Hematopoietic multipotent progenitor cell treated with erythropoietin and hydrocortisone succinate and interleukin-3 and kit ligand, for 17 days (in vitro differentiated cells): ENCODE measurements at places on chromosomes 12 and 14.

- DNase-seq: no peak
Measured at GRCh38 chr14:90721619-90722305, 94.5 kb downstream of the TTC7B start.

GRCh38 chr14:44756554-44756953, 205.2 kb downstream of the KLHL28 start:
- DNase-seq: no peak

DNA sequence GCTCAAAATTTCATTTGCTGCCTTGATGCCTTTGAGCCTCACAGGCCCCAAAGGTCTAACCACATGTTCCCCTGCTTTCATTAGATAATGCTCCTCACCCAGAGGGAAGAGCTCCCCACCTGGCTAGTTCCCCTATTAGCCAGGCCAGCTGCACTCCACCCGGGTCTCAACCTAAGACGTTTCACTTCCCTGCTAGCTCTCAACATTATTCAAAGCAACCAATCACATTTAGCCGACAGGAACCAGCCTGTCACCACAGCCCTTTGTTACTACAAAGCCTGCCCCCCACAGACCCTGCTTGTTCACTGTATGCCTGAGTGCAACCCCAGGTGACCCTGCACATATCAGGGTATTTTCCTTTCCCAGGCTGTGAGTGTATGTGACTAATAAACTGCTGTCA, 78.6 kb downstream of the SLC15A5 start:
- DNase-seq: no peak

GRCh38 chr14:82126006-82126405, 592.4 kb upstream of the SEL1L start:
- no peak for DNase-seq

DNA sequence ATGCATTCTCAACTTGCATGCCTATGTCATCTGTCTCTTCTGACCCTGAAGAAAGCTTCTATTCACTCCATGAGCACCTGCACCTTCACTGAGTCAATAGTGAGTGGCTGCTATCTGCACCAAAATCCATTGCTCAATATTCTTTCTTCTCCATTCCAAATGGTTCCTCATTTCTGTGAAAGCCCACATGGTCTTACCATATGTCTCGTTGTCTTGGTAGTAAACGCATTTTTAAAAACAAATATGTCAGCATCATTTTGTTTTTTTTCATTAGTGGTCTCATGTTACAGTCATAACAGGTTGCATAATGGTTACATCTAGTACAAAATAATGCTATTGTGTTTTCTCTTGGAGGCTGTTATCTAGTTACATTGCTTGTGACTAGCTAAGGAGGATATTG, 106.9 kb upstream of the CPM start:
- no peak for DNase-seq

- no peak for DNase-seq
Measured at GRCh38 chr12:49987625-49988303, 15.0 kb downstream of the AQP6 start.

GRCh38 chr12:114479831-114480230, 73.9 kb upstream of the TBX5 start:
- no peak for DNase-seq

GRCh38 chr12:47152095-47152494, 72.3 kb upstream of the AMIGO2 start:
- no peak for DNase-seq

DNA sequence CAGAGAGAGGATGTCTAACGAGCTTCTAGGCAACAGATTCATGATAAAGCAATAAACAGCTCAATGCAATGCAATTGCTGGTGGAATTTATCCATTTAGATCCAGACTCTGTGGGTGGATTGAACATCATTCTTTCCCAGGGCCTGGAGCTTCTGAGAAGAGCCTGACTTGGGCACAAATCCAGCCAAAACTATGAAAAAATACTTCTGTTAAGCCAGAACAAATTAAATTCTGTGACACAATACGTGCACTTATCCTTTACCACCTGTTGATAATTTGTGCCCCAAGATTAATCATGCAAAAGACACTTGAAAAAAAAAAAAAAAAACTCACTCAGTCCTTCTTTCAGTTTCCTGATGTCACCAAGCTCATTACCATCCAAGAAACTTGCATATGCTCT, 446.0 kb upstream of the DCN start:
- DNase-seq: no peak

DNA sequence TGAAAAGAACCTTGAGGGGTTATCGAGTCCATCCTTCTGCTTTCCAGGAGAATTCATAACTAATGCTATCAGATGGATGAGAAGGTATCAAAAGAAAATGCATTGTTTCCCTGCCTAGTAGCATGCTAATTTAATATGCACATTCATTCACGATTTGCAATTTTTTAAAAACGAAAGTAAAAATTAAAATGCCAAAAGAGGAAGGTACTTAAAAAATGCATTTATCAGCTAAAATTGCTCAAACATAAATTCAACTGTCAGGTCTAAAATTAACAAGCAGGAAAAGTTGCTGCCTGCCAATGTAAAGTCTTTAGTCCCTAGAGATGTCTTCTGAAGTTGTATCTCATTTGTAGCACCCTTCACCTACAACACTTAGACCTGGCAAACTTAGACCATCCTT, 7.9 kb downstream of the ATF7 start:
- peak; percentile 10 for DNase-seq

GRCh38 chr12:114779186-114779585, 95.2 kb upstream of the TBX3 start:
- no peak for DNase-seq

DNA sequence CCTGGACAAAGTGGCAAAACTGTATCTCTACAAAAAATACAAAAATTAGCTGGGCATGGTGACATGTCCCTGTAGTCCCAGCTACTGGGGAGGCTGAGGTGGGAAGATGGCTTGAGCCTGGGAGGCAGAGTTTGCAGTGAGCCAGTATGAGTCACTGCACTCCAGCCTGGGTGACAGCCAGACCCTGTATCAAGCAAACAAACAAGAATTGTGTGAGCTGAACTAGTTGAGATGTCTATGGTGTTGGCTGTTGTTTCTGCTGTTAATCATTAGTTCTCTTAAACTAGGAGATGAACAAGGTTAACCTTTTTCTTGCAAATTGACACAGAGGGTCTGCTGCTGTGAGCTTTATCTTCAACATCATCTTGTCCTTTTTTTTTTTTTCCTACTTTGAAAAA, 23.6 kb downstream of the RASSF3 start:
- DNase-seq: no peak

DNA sequence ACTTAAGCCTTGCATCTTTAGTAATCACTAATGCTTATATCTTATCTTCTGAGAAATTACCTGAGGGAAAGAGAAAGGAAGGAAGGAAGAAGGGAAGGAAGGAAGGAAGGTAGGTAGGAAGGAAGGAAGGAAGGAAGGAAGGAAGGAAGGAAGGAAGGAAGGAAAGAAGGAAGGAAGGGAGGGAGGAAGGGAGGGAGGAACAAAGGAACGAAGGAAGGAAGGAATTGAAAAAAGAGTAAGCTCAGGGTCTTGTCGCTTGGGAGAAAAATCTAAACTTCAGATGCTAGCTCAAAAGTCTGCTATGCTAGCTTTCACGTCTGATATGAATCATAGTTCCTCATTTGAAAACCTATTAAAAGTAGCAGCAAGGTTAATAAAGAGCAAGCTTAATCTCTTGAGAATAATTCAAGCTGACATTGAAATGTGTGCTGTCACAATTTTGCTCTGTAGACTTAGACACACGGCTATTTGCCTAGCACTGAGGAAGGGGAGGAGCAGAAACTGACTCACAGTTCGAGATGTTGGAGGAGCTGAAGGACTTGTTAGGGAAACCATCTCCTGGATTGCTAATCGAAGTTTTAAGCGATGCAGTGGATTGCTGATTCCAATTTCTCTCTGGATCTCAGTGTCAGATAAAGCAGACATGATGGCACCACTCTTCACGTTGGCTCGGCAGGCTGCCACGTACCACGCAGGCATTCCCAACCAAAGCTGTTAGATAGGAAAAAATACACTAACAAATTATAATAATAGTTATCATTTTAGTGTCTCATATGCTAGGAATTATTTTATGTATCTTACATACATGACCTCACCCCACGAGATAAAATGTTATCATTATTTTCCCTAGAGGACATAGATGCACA, 216.7 kb downstream of the ACSS3 start:
- DNase-seq: no peak

- no peak for DNase-seq
Measured at GRCh38 chr14:20578784-20579502, 8.9 kb downstream of the RNASE11 start.

DNA sequence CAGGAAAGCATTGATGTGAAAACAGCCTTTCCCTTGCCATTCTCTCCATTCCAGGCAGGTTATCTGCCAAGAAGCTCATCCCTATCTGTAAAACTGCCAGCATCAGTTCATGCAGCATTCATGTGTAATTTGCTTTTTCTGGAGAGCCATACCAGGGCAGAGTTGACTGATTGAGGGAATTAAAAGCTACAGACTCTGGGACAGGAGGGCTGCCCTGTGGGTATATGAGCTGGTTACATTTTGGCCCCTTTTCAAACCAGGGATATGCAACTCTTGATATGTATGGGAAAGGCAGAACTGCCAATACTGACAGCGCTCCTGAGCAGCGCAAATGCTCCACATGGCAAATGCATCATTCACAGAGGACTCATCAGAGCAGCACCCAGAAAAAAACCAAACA, 53.7 kb downstream of the SYT1 start:
- DNase-seq: no peak

DNA sequence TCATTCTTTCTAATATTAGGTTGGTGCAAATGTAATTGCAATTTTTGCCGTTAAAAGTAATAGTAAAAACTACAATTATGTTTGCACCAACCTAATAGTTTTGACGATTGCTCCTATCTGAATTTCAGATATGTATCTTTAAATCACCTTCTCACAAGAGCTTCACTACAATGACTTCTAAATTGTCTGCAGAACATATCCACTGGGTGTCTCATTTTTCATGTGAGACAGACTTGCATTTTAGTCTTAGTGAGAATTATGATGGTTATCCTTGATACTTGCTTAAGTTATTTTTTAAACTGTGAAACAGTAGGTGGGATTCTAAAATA, 84.6 kb downstream of the ITPR2 start:
- no peak for DNase-seq

- no peak for DNase-seq
Measured at GRCh38 chr12:53643232-53643979, 17.2 kb upstream of the ATF7 start.

DNA sequence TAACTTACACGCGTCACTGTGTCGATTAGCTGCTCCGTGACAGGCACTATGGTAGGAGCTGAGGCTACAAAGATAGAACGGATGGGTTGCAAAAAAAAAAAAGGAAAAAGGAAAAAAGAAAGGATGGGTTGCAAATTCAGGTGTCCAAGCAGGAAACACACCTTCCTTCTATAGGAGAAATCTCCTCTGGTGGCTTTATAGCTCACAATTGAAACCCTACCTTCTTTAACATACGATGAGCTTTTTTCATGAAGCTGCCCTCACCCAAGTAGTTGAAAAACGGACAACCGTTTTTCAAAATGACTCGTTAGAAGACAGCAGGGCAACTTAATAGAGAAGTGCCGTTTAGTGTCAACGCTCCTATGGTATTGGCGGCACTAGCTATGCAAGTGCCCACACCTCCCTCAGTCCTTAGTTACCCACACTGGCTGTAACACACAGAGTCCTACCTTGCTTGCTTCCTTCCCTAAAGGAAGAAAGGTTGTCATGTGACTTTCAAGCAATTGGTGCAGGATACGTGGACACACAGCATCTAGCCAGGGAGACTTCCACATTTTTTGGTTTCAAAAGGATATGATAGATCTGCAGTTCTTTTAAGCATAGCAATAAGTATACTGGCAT, 682 bp upstream of the TRIP11 start:
- DNase-seq: peak; percentile 23

- no peak for DNase-seq
Measured at GRCh38 chr12:124543052-124543589, 24.3 kb downstream of the NCOR2 start.

DNA sequence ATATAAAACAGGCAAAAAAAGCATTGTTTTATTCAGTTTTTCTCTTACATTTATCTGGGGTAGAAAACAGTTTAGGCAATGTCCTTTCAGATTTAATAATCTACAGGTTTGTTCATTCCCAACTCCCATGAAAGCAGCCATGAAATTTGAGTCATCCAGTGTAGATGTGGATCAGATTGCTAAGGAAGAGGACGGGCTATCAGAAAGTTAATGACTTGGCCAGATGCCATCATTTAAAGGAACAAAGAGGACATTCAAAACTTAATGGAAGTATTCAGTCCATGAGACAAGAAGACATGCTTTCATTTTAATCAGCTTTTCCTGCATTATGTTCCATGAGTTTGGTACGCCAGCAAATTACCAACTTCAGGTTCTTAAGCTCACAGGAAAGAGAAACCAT, 31.1 kb upstream of the POC1B start:
- no peak for DNase-seq

DNA sequence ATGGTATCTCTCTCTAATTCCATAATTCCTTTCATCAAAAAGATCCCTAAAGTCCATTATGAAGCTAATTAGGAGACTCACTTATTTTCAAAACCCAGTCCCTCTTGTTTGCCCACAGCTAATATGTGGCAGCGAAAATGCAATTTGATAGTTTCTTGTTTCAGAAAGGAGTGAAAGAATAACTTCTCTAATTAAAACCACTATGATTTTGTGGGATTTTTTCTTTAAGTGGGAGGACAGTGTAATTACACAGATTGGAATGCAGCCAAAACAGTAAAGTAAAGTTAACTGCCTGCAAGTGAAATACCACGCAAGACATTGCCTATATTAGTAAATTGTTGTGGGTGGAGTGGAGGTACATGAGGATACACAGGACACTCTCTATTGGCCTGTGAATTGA, 50.0 kb downstream of the PTPRO start:
- no peak for DNase-seq

DNA sequence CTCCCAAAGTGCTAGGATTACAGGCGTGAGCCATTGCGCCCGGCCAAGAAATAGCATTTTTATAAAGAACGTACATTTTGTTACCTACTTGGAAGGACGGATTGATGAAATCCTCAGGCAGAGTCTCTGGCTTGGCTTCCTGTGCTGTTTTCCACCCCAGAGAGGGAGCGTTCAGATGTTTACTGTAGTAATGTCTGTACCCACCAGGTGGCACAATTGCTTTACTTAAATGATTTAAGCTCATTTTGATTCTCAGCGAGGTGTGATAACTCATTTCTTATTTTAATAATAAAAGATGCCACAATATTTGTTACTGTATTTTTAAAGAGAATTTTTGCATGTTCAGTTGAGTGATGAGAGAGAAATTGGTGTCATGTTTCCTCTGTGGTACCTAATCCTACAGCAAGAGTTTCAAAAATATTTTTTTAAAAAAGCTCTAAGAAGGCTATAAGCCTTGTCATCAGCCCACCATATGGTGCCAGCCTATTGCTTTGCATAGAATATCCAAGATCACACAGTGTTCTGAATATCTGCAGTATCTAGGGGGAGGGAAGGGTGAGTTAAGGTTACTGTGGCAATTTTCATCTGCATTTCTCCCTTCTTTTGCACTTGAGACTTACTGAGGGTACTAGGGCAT, 82.6 kb upstream of the TRAF3 start:
- DNase-seq: peak; percentile 77
